ENCODE measurements at places on chromosomes 2 and 18.
A peak's percentile ranks its signal among the peaks of the same experiment; 100 is the strongest.

GRCh38 chr2:73611867-73612266 is 30.4 kb downstream of the NAT8 start:
- no peak for DNase-seq

- no peak for DNase-seq
Measured at GRCh38 chr2:172624996-172625395, 69.1 kb downstream of the PDK1 start.

DNA sequence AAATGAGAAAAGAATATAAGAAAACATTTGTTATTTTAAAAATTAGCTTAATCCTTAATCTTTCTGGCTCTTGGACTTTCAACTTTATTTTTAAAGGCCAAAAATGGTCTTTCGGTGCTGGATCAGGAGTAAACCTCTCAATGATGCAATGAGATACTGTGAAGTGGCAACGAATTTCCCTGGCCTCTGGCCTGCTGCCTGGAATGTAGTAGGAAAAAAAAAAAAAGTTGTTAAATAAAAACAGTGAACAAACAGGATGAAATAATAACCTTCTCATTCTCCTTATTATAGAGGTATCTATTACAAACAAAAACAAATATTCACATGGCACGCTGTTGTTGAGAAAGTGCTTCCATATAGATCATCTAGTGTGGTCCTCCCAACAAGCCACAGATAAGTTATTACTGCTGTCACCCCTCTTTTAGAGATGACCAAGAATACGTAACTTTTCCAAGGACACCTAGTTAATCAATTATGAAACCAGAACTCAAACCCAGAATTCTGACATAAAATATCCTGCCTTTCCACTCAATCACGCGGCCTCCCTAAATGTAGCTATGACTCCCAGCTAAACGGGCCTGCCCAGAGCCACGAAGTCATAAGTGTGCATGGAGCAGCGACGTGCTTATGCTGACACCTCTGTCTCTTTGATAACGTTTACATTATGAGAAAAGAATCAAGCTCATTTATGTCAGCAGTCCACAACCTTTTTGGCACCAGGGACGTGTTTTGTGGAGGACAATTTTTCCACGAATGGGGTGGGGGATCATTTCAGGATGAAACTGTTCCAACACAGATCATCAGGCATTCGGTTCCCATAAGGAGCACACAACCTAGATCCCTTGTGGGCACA is 170.9 kb downstream of the BCL2 start:
- DNase-seq, result no peak

DNA sequence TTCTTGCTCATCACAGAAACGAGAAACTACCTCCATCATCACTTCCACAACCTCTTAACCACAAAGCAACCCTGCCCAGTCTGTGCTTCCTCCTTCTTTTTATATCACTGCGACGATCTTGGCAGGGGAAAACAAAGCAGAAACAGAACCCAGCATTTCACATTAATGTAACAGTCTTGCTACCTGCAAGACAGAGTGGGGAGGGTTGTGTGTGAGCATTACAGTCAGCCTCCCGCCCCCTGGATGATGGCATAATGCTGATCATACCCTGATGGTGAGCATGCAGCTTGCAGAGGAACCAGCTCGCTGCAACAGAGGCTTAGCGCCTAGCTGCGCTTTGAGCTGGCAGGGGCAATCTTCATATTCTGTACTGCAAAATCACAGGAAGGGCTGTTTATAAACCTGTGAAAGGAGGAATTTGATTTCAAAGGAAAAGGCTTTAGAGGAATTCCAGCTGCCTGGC is 376.1 kb downstream of the IRS1 start:
- peak; percentile 49 for DNase-seq

GRCh38 chr18:43970656-43971055 is 693.4 kb upstream of the SYT4 start:
- no peak for DNase-seq

- no peak for DNase-seq
Measured at GRCh38 chr2:95041060-95041823, 15.7 kb downstream of the MAL start.

- DNase-seq, result no peak
Measured at GRCh38 chr2:36444216-36444936, 88.8 kb downstream of the CRIM1 start.

DNA sequence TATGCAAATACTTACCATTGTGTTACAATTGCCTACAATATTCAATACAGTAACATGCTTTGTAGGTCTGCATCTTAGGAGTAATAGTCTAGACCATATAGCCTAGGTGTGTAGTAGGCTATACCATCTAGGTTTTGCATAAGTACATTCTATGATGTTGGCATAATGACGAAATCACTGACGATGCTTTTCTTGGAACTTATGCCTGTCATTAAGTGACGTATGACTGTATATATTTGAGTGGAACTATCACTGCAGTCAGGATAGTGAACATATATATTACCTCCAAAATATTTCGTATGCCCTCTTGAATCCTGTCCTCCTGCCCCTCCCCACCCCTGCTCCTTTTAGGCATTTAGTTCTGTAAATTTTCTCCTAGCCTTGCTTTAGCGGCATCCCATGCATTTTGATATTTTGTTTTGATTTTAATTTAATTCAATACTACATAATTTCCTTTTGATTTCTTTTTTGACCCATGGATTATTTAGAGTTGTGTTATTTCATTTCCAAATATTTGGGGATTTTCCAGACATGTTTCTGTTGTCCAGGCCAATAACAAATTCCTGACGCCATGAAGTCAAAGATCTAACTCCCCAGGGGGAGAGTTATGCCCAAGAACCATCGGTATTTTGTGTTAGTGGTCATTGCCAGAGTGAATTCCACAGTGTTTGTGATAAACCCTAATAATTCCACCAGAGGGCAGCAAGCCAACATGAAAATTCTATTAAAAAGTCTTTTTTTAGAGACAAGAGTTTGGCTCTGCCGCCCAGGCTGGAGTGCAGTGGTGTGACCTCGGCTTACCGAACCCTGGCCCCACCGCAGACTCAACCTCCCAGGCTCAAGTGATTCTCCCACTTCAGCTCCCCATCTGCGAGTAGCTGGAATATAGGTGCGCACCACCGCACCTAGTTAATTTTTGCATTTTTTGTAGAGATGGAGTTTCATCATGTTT is 24.2 kb upstream of the CASP8 start:
- peak; percentile 86 for DNase-seq

GRCh38 chr2:72141032-72141645 is 6.5 kb downstream of the CYP26B1 start:
- DNase-seq, result no peak

DNA sequence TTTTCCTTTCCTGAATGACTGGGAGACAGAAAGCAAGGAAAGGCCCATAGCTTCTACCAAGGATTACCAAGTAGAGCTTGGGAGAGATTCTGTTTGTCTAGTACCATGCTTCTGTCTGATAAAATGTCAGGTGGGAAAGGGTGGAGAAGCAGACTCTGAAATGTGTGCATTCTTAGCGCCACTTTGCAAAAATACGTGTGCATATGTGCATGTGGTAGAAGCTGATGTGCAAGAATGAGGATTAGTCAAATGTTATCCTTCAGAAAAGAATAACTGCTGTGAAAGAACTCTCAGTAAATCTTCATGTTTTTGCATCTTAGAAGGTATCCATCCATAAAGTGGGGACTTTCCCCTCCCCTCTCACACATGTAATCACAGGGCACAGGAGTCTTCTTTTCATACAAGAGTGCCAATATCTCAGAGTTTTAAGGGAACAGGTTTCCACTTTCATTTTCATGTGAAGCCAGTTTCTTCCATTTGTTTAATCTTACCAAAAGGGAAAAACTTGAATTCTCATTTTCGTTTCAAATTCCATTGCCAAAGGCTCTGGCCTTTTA is 15.4 kb upstream of the DGKD start:
- DNase-seq, result no peak

DNA sequence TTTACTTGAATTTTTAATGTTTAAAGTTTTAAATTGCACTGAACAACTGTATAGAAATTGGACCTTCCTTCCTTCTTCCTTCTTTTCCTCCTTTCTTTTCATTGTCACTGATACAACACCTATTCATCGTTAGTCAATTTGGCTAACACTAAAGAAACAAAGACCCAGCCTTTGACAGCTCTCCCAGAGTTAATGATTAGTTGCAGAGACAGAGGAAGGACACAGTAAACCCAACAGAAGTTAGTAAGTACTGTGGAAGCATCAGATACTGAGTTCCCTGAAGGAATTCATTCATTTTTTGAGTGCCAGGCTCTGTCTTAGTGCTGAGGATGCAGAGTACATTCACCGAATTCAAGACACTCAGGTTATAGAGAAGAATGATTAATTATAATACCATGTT is 77.9 kb upstream of the RAB27B start:
- no peak for DNase-seq

- DNase-seq, result no peak
Measured at GRCh38 chr18:79853303-79853992, 55.7 kb downstream of the KCNG2 start.

DNA sequence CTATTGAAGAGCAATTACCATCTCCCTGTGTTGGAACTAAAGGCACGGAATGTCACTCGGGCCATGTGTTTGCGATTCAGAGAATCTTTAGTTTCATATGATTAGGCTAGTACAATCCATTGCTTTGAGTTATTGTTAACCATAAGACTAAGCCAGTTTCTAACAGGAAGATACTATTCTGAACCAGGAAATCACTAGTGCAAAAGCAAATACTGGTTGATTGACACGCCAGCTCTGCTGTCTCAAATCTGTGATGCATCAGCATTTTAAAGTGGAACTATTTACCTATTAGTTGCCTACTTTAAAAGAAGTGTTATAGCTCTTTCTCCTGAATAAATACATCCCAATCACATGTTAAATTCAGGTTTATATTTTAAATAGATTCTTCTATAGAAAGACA is 61.9 kb downstream of the AFTPH start:
- DNase-seq, result no peak

DNA sequence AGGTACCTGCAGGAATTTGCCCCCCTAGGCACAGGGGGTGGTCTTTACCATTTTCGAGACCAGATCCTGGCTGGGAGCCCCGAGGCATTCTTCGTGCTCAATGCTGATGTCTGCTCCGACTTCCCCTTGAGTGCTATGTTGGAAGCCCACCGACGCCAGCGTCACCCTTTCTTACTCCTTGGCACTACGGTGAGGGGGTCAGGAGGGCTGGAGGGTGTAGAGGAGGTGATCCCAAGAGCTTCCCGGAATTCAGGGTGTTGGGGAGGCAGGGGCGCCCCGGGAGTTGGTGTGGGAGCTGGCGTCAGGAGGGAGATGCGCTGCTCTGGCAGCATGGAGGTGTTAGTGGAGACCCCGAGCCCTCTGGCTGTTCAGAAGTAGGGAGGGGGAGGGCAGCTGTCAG is 3.2 kb downstream of the GMPPA start:
- no peak for DNase-seq

DNA sequence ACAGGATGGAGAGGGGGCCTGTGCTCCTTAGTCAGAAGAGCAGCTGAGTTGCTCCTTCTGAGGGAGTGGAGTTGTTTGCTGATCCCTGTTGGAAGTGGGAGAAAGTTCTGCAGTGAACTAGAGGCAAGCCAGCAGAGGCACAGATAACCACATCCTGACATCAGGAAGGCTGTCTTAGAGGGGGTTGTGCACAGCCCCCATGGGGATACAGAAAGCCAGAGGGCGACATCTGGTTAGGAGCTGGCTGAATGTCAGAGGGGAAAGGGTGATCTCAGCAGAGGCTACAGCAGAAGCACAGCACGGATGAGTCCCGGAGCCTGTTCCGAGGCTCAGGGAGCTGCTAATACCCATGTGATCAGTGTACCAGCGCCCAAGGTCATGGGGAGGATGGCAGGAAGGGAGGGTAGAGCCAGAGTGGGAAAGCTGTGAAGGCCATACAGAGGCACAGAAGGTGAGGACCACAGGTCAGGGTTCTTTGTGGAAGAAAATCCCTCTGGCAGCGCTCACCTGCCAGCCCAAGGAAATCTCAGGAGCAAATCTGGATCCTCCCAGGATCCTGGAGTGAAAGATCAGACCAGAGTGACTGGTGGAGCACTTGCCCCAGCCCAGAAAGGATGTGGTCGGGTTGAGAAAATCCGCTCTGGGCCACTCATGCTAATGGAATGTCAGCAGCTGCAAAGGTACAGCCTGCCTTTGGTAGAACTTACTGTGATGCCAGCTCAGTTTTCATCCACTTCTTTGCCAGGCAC is 111.8 kb downstream of the STPG4 start:
- no peak for DNase-seq

DNA sequence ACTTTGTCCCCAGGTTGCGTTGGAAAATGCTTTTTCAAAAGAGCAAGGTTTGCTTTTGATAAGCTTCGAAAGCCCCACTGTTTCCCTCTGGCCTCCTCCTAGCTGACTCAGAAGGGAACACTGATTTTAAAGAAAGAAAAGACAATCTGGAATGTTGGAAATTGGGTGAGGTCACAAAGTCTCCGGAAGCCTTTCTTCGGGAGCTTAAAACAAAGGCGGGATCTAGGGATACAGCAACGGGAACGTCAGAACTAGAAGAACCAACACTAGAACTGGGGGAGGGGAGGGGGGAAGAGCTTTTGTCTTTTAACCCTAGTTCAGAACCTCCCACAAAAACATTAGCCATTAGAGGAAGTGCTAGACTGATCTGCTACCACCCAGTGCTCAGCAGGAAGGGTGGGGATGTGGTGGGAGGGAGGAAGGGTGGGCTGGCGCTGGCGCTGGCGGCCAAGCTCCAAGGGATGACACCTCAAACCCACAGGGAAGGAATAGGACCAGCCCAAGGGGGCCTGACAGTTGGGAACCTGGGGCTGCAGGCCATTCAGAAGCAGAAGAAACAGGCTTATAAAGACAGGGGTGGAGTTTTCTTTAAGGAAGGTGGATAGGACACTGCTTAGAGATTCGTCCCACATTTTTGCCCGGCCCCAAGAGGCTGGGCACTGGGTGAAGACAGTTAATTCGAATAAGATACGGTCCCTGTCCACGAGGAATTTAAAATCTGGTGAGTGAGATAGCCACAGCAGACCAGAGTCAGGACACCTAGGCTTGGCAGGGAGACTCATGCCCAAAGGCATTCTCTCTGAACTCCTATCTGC is 1.7 kb downstream of the TMSB10 start:
- peak; percentile 74 for DNase-seq

DNA sequence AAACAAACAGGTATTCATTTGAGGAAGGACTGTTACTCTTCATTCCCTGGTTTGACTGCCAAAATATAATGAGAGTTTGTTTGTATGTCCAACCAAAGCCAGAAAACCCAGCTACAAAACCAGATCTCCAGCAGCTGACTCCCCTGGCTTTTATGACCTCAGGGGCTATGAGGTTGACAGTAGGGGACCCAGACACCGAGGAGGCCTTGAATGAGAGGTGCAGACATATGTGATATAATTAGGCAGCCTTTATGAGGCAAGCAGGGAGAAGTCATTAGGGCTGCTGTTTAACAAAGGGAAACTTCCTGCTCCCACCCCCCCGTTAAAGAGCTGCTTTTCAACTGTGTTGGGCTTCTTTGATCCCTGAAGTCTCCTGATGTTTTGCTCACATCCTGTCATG is 236.7 kb downstream of the SLC4A3 start:
- no peak for DNase-seq

DNA sequence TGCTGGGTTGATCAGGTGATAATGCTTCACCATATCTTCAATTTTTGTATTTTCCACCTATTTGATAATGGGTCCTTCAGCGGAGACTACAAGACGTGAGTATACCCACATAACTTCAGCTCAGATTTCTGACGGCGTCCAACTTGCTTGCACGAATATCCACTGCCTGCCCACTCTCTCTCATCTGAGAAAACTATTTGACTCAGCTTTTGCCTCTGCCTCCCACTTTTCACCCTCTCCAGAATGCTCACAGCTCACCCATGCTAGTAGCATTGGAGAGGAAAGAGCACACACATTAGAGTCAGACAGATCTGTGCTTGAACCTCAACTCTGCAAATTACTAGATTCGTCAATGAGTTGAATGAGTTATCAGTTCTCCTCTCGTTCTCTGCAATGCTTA is 166.8 kb downstream of the BCL2 start:
- DNase-seq, result no peak

- DNase-seq, result no peak
Measured at GRCh38 chr2:189559579-189560272, 20.9 kb downstream of the SLC40A1 start.

Data from CD4-positive, alpha-beta T cell treated with Interleukin-10 for 1 hour (primary cell).